ENCODE measurements at places on chromosomes 1 and 21. TPM values are rescaled to one million over a fixed set of nuclear protein-coding genes. Genes with fewer than 3 reads are reported as not detected.

The EXO1 gene
- 36.4 TPM for total RNA-seq

DNA sequence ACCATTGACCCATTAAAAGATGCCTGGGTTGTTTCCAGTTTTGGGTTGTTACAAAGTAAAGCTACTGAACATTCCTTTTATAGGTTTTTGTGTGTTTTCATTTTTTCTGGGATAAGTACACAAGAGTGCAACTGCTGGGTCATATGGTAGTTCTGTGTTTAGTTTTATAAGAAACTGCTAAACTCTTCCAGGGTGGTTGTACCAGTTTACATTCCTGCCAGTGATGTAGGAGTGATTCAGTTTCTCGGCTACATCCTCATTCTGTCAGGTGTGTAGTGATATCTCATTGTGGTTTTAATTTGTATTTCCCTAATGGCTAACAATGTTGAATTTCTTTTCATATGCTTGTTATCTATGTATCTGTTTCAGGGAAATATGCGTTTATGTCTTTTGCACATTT lies 58.5 kb upstream of the DNAJC6 start:
- no peak for DNase-seq

GRCh38 chr1:196723325-196724185 lies 51.1 kb upstream of the CFHR3 start:
- DNase-seq, result peak; percentile 81

DNA sequence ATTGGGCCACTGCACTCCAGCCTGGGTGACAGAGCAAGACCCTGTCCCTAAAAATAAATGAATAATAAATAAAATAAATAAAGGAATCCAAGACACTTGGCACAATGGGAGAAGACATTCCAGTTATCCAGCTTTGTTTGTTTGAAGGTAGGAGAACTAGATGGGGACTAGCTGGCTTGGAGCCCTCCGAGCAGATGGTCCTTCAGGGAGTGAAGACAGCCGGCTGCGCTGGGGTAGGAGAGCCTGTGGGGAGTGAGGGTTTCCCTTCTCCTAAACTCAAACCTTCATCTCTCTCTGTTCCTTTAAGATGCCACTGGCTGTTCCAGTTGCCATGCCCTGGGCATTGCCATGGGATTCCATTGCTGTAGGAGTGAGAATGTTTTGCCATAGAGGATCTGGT lies 120.6 kb downstream of the NAV1 start:
- DNase-seq, result no peak

GRCh38 chr21:34336756-34337391 lies 26.9 kb upstream of the KCNE2 start:
- DNase-seq, result peak; percentile 26

DNA sequence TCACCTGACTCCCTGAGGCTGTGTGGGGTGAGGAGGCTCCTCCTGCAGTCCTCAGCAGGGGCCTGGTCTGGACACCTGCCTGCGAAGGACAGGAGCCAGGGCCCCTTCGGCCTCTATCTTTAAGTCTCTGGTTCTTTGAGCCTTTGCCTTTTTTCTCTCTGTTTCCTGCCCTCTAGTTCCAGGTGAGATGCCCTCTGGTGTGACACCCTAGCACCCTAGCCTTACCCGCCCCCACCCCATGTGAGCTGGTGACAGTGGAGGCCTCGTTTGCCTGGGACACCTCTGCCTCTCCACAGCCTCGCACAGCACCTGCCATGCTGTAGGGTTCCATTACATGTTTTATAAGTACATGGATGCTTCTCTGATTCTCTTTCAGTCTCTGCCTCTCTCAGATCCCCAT lies 47.3 kb downstream of the DDX20 start:
- no peak for DNase-seq

The SH2D5 gene
- 18.4 TPM for total RNA-seq

DNA sequence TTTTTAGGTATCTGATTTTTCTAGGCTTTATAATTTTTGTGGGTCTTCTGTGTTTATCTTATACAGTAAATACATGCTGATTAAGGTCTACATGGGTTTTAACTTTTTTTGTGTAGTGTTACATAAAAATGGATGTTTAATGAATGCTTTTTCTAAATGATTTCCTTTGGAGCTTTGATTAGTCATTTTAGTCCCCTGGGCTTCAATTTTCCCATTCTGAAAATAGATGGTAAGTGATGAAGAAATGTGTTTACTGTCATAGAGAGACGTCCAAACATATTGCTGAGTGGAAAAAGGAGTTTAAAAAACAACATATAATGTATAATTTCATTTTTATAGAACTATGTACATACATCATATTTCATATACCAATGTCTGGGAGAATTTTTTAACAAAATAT lies 140.9 kb upstream of the HMCN1 start:
- no peak for DNase-seq

DNA sequence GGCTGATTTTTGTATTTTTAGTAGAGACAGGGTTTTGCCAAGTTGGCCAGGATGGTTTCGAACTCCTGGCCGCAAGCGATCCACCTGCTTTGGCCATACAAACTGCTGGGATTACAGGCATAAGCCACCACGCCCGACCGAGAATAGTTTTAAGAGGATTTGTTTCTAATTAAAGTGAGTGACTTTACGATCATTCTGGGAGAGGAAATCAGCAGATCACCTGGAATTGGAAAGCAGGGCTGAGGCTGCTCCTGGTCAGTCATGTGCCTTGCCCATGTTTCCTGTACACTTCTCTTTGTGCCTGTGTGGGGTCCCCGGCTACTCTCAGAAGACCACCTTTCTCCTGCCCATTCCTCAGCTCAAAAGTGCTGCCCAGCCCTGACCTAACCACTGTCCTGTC lies 33.9 kb downstream of the ZBTB8B start:
- DNase-seq, result no peak

The ELF3 gene
- total RNA-seq, result 15.6 TPM
